CD4-positive, alpha-beta T cell treated with Interleukin-15 for 4 hours (primary cell): ENCODE measurements at places on chromosomes 2 and 18.

- no peak for DNase-seq
Observed at GRCh38 chr2:220703279-220703678, 868.8 kb downstream of the EPHA4 start.

GRCh38 chr2:141728886-141729285 is 401.9 kb downstream of the LRP1B start:
- no peak for DNase-seq

- peak; percentile 37 for DNase-seq
Observed at GRCh38 chr2:27249891-27250651, 12.8 kb downstream of the SLC30A3 start.

DNA sequence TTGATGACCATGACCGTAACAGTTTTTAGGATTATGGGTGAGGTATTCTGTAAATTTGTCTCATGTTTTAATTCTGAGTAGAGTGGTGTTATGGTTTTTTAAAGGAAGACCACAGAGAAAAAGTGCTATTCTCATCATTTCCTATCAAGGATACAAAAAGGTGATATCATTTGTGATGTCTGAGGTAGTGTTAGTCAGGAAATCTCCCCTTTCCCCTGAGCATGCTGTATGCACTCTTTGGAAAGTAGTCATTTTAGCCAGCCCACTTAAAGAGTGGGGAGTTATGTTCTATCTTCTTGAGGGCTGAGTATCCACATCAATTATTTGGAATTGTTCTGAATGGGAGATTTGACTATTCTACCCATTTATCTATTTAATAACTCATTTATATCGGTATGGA is 414.2 kb upstream of the SLC14A2 start:
- no peak for DNase-seq

GRCh38 chr18:57804557-57804956 is 1.4 kb upstream of the ATP8B1 start:
- no peak for DNase-seq

GRCh38 chr2:236887531-236887930 is 198.2 kb upstream of the COPS8 start:
- no peak for DNase-seq

DNA sequence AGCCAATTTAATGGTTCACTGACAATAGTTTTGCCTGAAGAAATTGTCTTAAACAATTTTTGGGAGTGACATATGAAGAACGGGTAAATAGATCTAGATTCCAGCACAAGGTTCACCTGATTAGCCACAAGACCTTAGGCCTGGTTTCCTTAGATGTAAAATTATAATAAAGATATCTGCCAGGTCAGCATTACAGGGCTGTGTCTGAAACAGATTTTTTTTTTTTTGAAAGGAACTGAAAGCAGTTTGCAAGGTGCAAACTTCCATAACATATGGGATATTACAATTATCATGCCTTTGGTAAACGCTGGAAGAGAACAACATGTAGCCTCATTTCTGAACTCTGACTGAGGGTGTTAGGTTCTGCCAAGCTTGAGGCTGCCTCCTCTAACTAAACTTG is 599.4 kb downstream of the ERBB4 start:
- no peak for DNase-seq

- DNase-seq: no peak
Observed at GRCh38 chr2:218086478-218086877, 17.4 kb downstream of the RUFY4 start.

GRCh38 chr18:78090584-78090983 is 840.9 kb downstream of the GALR1 start:
- no peak for DNase-seq

DNA sequence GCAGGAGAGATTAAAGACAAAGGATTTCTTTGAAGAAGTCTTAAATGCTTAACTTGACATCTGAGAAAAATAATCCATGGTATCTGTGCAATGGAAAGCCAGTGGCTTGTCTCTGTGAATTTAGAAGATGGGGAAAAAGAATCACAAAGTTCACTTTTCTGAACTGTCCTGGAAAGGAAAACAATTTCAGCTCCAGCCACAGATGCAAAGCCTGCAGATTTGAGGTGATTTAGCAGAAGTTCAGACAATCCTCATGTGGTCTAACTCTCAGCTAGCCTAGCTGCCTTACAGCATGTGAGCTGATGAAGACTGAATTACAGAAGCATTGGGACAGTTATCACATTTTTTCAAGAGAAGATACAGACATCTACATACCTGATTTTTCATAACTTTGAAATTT is 126.7 kb upstream of the ITGB6 start:
- DNase-seq: no peak

- no peak for DNase-seq
Observed at GRCh38 chr18:48023334-48024008, 93.0 kb upstream of the SMAD2 start.

- no peak for DNase-seq
Observed at GRCh38 chr2:225328192-225328591, 71.3 kb upstream of the NYAP2 start.

DNA sequence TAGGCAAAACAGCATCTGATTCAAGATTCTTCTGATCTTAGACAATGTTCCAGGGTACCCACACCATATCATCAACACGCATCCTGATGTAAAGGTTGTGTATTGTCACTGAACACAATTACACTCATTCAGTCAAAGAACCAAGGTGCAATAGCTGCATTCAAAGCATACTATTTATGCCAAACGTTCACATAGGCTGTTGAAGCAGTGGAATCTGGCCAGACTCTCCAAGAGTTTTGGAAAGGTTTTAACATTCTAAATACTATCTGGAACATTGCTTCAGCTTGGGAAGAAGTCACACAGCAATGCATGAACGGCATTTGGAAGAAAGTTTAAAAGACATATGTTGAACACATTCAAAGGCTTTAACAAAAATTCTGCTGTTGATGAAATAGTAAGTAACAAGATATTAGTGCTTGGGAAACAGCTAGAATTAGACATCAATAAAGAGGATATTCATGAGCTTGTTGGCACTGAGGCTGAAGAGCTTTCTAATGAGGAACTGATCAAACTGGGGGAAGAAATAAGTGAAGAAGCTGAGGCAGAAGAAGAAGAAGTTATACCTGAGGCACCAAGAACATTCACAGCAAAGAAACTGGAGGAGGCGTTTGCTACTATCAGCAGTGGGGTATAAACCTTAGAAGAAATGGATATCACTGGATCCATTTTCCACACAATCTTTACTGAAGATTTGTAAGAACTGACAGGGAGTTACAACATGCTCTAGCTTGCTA is 47.6 kb upstream of the MSH6 start:
- no peak for DNase-seq

- no peak for DNase-seq
Observed at GRCh38 chr2:36433311-36434217, 78.0 kb downstream of the CRIM1 start.

DNA sequence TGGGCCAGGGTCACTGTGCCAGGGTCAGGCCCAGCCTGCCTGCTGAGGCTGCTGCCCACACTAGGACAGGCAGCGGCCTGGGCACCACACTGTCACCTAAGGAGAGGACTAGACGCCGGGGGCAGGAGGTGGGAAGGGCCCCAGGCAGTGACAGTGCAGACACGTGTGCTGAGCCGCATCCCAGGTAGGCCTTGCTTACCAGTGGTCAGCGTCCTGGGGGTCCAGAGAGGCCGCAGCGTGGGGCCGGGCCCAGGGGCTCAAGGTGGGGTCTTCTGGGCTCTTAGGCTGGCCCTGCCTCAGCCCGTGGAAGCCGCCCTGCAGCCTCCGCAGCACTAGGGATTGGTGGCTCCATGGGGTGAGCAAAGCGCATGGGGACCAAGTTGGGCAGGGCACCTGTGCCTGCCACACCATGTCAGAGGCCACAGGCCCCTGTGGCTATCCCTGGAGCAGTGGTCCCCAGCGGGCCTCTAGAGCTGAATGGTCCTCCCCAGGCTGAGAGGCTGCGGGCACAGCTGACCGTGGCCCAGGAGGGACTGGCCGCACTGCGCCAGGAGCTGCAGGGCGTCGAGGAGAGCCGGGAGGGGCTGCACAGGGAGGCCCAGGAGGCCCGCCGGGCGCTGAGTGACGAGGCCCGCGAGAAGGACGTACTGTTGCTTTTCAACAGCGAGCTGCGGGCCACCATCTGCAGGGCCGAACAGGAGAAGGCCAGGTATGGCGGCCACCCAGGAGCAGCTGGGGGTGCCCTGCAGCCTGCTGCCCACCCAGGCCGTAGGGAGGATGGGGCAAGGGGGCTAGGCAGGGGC is 35.2 kb upstream of the SNED1 start:
- no peak for DNase-seq
